Heart left ventricle (tissue), 16 donors: ENCODE measurements at places on chromosomes 13 and 19.
A peak's percentile ranks its signal among the peaks of the same experiment; 100 is the strongest.

DNA sequence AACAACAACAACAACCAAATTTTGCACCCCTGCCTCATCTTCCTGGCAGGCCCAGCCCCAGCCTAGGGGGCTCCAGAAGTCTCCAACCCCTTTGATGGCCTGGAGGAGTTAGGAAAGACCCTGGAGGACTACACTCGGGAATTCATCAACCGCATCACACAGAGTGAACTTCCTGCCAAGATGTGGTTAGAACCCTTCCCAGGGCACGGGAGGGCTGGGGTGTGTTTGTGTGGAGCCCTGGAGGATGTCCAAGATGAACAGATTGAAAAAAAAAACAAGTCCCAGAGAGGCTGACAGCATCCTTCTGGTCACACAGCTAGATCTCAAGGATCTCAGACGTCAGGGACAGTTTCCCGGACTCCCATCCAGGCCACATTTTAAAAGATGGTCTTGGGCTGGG lies 13.3 kb downstream of the APOC1 start:
- DNase-seq: no peak

GRCh38 chr19:46350758-46351159 lies 3.9 kb downstream of the PPP5C start:
- DNase-seq: peak; percentile 29

GRCh38 chr13:33250609-33251008 lies 34.9 kb downstream of the STARD13 start:
- no peak for DNase-seq

DNA sequence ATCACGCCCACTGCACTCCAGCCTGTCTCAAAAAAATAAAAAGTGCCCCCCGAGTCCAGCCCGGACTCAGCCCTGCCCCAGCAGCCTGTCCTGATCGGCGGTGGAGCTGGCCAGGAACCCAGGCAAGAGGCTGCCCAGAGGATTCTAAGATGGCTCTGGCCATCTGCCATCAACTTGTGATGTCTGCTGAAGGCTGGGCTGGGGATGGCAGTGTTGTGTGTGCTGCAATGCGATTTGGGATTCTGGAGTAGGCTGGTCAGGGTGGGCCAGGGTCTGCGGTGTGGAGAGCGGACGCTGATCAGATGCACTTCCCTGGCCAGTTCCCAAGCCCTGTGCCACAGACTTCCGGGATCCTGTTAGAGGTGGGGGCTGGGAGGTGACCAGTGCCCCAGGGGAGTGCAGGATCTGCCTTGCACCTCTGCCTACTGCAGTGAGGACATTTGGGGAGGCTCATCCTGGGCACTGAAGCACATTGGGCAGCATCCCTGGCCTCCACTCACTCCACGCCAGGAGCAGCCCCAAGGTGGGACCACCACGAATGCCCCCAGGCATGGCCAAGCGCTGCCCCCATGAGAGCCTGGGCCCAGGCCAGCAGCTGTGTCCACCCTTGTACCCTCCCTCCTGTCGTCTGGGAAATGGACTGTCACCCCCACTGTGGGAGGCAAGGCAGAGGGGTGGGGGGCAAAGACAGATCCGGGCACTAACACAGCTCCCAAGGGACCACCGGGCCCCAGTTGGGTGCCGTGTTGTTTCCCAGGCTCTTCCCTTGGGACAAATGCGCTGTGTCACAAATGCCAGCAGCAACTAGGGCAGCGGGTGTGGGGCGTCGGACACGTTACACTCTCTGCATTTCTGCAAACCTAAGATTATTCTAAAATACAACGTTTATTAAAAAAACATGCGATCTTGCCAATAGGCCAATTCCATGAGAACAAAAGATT lies 3.4 kb upstream of the TBXA2R start:
- no peak for DNase-seq
